Stimulated activated CD4-positive, alpha-beta T cell treated with anti-CD3 and anti-CD28 coated beads, Interleukin-12 subunit alpha, Interleukin-12 subunit beta, amount 100 ng/mL, for 24 hours (primary cell): ENCODE measurements at places on chromosomes 16 and 17.

- no peak for DNase-seq
Observed at GRCh38 chr17:83046448-83047181, 32.8 kb upstream of the METRNL start.

DNA sequence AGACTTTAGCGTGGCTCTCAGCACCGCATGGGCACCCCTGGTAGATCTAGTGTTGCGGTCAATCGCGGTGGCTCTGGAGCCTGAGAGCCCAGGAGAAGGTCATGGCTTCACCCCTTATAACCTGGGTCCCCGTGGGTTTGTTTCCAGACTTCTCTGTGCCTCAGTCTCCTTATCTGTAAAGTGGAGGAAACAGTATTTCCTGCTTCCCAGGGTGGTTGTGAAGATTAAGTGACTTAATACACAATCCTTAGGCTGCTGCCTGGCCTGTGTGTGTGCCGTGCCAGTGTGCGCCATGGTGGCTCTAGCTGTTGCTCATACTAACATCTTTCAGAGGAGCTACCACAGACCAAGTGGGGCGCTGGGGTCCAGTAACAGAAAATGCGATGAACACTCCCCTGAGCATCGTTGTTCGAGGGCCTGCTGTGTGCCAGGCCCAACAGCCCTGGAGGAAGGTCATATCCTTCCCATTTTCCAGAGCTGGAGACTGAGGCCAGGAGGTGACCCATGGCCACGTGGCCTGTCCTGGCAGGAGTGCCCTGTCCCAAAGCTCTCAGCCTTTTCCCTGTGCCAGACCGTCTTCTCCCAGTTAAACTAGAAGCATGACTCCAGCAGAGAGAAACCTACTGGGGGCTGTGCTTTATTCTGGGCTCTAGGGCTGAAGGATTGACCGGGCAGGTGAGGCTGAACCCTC, 70.1 kb downstream of the CMIP start:
- no peak for DNase-seq

GRCh38 chr16:1960665-1961630, 1.6 kb downstream of the NDUFB10 start:
- no peak for DNase-seq

GRCh38 chr17:70276906-70277305, 107.6 kb downstream of the KCNJ2 start:
- no peak for DNase-seq

- no peak for DNase-seq
Observed at GRCh38 chr16:12462426-12463280, 341.0 kb downstream of the CPPED1 start.

DNA sequence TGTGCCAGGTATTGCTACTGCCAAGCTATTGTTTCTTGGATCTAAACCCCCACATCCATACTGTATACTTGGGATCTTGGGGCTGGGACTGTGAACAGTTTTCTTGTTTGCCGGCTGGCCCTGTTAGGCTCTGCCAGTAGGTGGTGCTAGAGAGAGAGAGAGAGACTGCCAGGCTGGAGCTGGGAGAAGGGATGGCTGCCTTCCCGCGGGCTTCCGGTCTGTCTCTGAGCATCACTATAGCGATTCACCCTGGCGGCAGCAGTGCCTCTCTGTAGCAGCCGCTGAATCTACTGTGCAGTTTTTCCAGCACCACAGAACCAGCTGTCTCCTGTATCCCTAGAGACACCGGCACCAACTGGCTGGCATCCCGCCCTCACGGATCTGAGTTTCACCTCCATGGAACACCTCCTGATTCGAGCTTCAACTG, 201.2 kb downstream of the UTP18 start:
- DNase-seq: peak; percentile 10

DNA sequence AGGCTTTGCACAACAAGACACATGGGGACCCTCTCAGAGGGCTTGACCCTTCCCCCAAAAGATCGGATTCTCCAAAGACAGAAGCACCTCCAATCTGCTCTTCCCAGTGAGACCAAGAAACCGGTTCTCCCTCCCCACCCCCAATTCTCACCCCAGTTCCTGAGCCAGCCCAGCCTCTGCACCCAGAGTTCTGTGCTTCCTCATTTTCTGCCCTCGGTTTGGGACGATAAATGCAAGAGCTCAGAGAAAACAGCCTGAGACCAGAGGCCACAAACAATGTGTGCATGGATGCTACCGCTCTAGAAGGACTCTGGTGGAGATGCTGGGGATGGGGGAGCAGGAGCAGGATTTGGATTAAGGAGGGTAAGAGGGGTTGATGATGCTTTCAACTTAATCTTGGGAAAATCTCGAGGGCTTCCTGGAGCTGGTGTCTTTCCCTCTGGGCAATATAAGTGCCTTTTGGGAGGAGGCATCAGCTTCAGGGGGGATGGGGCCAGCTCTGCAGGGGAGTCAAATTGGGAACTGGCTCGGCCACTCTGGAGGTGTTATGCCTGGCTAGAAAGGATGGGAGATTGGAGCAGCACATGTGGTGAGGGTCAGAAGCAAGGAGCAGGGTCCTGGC, 6.0 kb downstream of the KRT15 start:
- DNase-seq: no peak

DNA sequence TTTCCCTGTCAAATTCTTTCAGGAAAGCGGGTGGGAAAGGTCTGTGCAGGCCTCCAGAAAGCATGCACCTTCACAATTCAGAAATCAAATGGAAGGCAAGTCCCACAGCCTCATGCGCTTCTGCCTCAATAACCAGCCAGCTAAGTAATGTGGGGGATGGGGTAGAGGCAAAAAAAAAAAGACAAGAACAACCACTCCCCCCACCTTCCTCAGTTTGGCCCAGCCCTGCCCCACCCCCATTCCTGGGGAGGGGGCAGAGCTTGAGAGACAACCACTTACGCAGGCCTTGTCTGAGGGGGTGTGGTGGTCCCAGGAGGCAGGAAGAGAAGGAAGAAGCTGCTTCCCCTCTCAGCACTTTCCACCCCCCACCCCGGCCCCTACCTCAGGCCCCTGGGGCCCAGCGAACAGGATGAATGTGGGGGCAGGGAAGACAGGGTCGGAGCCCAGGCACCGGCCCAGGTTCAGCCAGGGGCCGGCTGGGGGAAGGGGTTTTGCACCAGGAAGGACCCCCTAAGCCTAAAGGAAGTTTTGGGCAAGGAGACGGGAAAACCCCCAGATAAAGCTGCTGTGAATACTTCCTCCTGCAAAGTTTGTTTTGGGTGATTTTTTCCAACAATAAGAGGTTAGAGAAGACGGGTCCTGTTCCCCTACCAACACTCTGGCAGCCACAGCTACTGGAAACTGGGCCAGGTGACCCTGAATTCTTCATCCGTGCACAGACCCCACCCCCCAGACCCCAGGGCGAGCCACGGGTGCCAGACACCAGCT, 1.2 kb downstream of the JUP start:
- no peak for DNase-seq

DNA sequence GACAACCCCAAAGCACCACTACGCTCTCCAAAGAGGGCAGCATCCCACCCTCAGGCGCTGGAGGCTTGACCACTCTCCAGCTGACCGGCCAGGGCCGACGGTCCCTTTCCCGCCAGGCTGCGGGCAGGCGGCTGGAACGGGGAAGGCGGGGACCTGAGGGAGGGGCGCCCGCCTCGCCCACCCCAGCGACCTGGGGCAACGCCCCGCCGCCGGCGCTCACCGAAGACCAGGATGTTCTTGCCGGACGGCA, 431 bp downstream of the DYNC1LI2 start:
- no peak for DNase-seq

- DNase-seq: peak; percentile 82
Observed at GRCh38 chr17:38898812-38899348, 26.5 kb upstream of the LASP1NB start.

DNA sequence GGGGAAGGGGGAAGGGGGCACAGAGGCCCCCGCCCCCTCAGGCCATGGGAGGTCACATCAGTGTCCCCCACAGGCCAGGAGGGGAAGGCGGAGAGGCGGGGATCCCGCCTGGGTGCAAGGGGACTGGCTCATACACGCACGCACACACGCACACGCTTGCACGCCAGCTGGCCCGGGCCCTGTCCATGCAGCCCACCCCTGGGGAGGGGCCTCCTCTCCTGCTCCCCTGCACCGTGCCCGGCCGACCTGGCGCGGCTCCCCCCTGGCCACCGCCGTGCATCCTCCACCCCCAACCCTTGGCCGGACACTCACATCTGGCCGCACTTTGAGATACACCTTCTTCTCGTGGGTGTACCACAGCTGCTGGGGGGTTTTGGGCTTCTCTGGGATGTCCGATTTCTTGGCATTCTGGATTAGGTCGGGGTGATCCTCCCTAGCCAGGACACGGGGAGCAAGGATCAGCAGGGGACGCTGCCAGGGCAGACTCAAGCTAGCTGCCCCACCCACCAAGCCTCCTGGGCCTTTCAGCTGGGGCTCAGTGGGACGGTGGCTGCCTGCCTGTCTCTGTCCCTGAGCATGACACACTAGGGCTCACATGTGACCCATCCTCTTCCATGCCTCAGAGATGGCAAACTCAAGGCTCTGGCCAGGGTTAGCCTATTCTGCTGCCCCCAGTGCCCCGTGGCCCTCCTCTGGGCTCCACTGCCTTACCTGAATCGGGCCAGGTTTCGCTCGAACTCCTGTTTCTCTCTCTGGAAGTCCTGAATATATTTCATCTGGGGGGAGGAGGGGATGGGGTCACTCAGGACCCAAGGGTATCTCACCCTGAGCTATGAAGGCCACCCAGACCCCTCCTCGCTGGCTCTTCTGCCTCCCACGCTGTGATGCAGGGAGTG, 6.7 kb downstream of the UBTF start:
- DNase-seq: no peak

DNA sequence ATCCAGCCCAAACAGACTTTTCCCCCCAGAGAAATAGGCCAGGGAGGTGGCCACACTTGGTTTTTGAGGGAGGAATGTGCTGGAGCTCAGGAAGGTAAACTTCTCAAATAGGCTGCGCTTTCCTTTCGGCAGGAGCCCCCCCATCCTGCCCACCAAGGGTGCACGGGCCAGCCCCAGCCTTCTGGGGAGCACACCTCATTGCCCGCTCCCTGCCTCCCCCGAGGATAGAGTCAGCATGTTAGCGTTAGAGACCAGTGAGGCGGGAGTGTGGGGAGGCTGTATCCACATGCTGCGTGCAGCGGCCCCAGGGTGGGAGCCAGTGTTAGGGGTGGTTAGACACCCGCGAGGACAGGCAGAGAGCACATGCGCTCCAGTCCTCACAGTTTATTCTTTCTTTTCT, 42.3 kb downstream of the PIPOX start:
- no peak for DNase-seq

DNA sequence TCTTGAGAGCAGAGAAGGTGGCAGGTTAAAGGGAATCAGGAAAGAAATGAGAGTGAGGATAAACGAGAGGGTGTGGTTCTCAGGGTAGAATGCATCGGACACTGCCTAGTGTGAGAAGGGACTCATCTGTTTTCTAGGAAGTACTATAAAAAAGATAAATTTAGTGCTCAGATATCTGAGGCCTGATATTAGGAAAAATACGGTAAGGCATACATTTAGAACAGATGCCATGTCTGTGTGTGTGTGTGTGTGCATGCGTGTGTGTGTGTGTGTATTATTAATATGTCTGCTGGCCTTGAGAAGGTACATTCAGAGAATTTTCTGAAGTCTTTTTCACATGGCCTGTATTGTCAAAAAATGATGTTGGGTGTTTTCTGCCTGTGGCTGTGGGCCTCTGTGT, 414.8 kb downstream of the MAF start:
- no peak for DNase-seq

DNA sequence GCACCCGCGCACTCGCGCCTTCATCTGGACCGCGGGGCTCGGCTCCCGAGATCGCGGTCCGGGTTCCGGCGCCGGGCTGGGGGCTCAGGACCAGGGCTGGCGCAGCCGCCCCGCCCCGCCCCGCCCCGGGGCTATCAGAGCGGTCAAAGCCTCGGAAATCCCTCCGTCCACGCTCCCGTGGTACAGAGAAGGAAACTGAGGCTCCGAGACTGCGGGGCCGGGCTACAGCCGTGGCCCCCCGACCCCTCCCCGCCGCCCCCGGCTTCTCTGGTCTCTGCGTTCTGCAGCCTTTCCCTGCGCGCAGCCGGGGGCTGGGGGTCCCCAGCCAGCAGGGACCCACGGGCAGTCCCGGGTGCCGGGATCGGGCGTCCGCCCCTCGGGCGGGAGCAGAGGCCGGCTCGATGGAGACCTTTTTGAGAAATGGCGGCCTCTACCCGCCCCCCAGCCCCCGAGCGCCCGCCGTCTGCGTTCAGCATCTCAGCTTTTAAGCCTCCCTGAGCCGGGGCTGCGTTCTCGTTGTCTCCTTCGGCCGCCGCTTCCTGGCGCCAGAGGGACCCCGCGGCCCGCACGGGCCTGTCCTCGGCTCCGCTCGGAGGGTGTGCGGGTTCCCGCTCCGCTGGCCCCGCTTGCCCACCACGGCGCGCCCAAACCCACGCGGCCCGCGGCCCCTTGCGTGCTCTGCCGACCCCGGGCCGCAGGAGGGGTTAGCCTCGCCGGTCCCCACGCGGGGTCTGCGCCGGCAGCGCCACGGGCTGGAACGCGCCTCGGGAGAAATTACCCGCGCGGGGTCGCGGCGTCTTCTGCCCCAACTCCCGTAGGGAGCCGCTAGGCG, 1.5 kb upstream of the NPTX1 start:
- DNase-seq: no peak

DNA sequence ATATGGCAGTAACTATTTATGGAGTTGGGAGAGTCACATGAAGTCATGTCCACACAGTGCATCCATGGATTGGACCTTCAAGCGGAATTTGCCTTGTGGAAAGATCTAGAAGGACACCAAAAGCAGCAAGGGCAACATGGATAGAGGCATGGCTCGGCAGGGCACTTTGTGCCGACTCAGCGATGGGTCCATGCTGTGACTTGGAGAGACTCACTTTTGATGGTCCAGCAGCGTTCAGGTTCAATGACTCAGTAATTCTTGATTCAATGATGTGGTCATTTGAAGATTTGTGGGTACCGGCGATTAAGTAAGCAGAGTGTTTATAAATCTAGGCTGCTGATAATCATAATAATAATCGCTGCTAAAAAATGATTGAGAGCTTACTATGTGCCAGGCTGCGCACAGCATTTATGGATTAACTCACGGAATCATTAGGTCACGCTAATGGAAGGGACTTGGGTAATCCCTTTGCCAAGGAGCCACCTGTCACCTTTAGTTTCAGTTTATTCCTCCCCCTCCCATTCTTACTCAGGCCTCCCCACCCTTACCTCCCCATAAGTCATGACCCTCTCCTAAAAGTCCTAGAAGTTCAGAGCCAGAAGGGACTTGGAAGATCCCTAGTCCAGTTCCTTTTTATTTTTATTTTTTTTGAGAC, 127.5 kb upstream of the CRHR1 start:
- DNase-seq: no peak

DNA sequence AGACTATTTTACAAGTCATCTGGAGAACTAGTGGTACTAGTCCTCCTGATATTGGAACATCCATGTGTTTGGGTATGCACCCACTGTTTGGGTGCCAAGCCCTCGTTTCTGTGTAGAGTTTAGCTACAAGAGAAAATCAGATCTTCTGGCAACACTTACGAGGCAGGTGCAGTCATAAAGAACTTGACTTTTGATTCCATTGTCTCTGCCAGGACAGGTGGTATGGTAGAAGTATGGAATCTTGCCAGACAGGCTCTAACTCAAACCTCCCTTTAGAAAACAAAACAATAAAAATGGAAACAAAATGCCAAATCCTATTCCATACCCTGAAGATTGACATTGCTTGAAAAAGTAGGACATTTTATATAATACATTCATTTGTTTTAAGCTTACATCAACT, 16.0 kb downstream of the RNF43 start:
- DNase-seq: no peak
